ENCODE measurements at places on chromosomes 3 and 15. TPM values are rescaled to one million over a fixed set of nuclear protein-coding genes. Genes with fewer than 3 reads are reported as not detected.

- H3K36me3 ChIP-seq = no peaks in the 10 kb centered on the region
- H3K4me1 ChIP-seq = no peaks in the 10 kb centered on the region
- no peak overlapping the region for H3K27ac ChIP-seq
- H3K27me3 ChIP-seq = no peaks in the 10 kb centered on the region
Measured at GRCh38 chr3:51057121-51057520, 328.0 kb upstream of the MANF start.

DNA sequence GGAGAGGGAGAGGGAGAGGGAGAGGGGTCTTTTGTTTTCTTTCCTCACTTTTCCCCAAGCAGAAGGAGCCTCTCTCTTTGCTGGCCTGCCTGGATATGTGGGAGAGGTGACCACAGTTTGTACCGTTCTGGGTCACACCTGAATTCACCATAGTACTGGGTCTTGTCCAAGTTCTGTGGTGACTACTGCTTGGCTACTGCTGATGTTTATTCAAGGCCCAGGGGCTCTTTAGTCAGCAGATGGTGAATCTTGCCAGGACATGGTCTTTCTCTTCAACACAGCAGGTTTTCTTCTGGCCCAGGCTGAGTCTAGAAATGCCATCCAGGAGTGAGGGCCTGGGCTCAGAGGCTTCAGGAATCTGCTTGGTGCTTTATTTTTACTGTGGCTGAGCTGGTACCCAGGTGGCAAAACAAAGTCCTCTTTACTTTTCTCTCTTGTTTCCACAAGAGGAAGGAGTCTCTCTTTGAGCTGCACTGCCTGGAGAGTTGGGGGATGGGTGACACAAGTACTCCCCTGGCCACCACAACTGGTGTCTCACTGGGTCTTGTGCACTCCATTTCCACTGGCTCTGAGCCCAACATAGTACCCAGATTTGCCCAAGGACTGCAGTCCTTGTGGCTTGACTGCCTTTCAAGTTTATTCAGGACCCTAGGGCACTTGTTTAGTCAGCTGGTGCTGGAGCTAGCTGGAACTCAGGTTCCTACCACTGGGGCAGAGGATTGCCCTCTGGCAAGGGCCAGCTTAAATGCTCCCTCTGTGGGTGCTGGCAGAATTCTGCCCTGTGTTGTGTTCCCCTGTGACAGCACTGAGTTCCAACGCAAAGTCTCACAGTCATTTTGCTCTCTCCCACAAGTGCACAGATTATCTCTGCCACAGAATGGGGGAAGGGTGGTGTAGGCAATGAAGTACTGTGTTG is 16.8 kb upstream of the CCNDBP1 start:
- no peaks in the 10 kb centered on the region for H3K4me1 ChIP-seq
- H3K36me3 ChIP-seq = peaks cover 25% of the 10 kb centered on the region
- no peak overlapping the region for H3K4me3 ChIP-seq
- H3K27me3 ChIP-seq = no peaks in the 10 kb centered on the region
- no peak overlapping the region for H3K27ac ChIP-seq

DNA sequence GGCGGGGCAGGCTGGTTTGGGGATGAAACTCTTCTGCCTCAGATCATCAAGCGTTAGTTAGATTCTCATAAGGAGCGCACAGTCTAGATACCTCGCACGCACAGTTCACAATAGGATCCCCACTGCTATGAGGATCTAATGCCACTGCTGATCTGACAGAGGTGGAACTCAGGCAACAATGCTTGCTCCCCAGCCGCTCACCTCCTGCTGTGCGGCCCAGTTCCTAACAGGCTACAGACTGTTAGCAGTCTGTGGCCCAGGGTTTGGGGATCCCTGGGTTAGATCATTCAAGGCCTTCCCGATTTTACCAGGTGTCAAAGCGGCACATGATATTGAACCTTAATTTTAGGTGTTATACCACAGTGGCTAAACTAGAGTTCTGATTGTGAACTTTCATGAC is 232.8 kb downstream of the UBE2E2 start:
- no peak overlapping the region for H3K4me3 ChIP-seq
- H3K27me3 ChIP-seq = no peaks in the 10 kb centered on the region
- no peaks in the 10 kb centered on the region for H3K36me3 ChIP-seq
- DNase-seq = no peak
- peaks cover 7% of the 10 kb centered on the region for H3K4me1 ChIP-seq

GRCh38 chr3:196650740-196651311 is 11.3 kb downstream of the NRROS start:
- DNase-seq = no peak
- H3K4me3 ChIP-seq = no peak overlapping the region
- H3K4me1 ChIP-seq = peaks cover 2% of the 10 kb centered on the region
- H3K27ac ChIP-seq = no peak overlapping the region
- no peaks in the 10 kb centered on the region for H3K27me3 ChIP-seq
- peaks cover 5% of the 10 kb centered on the region for H3K36me3 ChIP-seq

DNA sequence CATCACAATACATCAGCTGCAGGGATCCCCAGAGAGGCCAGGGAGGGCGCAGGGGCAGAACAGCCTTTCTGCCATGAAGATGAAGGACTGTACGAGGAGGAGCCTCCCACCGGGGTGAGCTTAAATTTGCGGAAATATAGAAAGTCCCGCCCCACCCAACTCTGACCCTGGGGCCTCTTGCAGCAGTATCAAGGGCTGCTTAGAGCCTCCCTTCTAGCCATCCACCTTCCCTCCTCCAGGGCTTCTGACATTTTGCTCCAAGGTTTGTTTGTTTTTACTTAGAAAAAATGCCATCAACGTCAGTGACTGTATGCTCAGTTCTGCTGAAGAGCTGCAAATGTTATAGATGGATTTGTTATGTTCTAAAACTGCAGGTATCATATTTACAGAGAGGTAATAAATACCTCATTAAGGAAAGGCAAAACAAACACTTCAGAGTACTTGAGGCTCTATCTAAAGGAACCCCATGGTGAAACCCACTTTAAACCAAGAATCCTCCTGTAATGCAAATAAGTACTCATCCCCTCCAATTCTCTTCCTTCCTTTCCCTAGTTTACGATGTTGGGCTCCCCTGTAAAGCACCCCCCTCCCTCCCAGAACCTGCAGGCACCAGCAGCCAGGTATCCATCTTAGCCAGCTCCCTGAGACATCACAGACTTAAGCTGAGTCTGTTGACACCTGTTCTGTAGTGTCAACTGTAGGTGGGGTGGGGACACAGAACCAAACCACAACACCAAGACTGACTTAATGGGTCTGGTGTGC is 30.5 kb downstream of the RFTN1 start:
- peaks cover 11% of the 10 kb centered on the region for H3K36me3 ChIP-seq
- H3K4me1 ChIP-seq = peaks cover 33% of the 10 kb centered on the region
- H3K27ac ChIP-seq = peak overlapping the region; percentile 76
- DNase-seq = peak; percentile 44
- H3K4me3 ChIP-seq = no peak overlapping the region

GRCh38 chr15:77187751-77188464 is 117.0 kb upstream of the TSPAN3 start:
- no peak for DNase-seq
- no peaks in the 10 kb centered on the region for H3K36me3 ChIP-seq
- no peak overlapping the region for H3K4me3 ChIP-seq
- no peak overlapping the region for H3K27ac ChIP-seq

DNA sequence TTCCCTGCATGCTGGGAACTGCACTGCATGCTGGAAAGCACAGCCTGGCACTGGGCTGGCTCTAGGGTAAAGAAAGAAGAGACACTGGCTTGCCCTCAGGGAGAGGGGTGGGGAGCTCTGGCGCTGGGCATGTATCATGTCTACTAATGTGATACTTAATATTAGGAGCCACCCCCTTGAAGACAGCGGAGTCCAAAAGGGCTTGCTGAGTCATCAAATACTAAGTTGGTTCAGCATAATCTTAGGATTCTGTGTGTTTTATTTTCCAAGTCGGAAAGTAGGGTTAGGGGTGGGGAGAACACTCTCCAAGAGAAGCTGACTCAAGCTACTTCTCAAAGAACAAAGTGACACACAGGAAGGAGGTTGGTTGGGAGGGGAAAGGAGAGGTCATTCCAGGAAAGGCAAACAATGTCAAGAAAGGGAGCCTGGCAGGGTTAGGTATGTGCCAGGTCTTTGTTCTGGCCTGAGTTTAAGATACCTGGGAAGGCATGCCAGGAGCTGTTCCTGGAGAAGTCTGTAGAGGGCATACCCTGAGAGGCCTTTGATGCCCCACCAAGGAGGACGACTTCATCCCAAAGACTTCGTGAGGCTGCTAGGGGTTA is 237.8 kb upstream of the NR2E3 start:
- no peak for DNase-seq
- H3K4me1 ChIP-seq = no peaks in the 10 kb centered on the region
- H3K4me3 ChIP-seq = no peak overlapping the region
- no peak overlapping the region for H3K27ac ChIP-seq
- no peaks in the 10 kb centered on the region for H3K36me3 ChIP-seq
- H3K27me3 ChIP-seq = no peaks in the 10 kb centered on the region

DNA sequence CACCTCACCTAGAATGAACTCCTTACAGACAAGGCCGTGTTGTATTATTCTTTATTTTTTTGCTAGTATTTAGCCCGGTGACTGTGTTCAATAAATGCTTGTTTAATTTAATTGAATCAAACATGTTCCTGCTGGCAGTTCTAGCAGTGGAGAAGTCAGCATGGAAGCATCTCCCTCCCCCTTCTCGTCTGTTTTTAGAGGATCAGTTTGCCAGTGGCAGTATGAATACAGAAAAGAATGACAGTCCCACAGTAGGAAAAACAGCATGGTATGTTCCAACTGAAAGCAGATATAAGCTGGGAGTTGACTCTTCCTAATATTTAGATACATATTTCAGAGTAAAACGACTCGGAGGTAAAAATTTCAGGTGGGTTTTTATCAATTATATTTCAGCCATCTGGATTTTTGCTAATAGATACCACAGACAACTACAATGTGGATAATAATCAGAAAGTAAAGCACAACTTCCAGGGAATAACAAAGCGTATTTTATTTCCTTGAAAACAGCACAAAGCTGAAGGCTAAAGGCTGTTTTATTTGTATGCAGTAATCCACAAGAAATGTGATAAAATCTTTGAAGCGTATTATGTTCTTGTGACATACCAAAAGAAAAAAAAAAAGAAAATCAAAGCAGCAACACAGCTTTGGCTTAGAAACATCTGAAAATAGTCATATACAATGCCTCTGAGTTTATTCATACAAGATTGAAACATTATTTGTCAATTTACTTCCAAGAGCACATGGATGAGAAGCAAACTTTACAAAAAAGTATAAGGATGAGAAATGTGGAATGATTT is 244.5 kb upstream of the KCNMB2 start:
- H3K4me1 ChIP-seq = no peaks in the 10 kb centered on the region
- no peaks in the 10 kb centered on the region for H3K27me3 ChIP-seq
- no peak overlapping the region for H3K27ac ChIP-seq

DNA sequence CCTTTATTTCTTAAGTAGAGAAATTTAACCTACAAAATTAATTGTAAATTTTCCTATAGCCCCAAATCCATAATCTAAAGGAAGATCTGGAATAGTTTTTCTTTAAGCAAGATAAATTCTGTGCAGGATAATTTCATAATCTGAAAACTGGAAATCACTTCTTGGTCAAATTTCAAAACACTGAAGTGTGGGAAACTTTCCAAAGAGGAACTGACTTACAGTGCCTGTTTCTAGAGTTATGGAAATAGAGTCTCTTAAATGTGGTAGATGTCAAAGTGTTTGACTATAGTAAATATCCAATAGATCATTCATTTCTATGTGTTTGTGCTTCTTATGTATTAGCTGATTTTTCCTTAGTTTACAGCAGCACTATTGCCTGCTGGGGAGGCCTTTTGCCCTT is 1.6 kb upstream of the P2RY13 start:
- H3K4me1 ChIP-seq = no peaks in the 10 kb centered on the region
- DNase-seq = no peak
- no peak overlapping the region for H3K27ac ChIP-seq

GRCh38 chr3:126147932-126148683 is 32.3 kb downstream of the ALDH1L1 start:
- no peaks in the 10 kb centered on the region for H3K4me1 ChIP-seq
- no peak for DNase-seq
- H3K27me3 ChIP-seq = peaks cover 3% of the 10 kb centered on the region
- no peak overlapping the region for H3K27ac ChIP-seq
- H3K36me3 ChIP-seq = no peaks in the 10 kb centered on the region

DNA sequence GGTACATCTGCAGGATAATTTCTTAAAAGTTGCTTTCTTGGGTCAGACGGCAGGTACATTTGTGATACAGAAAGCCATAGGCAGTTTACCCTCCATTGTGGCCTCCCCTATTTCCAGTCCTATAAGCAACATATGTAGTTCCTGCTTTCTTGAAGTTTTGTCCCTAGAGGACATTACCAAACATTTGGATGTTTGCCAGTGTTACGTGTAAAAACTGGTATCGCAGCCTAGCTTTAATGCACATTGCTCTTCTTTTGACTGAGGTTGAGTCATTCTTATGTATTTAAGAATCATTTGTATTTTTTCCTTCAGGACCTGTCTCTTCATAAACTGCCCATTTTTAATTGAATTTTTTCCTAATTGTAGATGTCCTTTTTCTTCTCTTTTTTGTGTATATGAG is 114.3 kb downstream of the DIPK2A start:
- no peak for DNase-seq
- H3K27me3 ChIP-seq = no peaks in the 10 kb centered on the region
- no peaks in the 10 kb centered on the region for H3K36me3 ChIP-seq
- H3K27ac ChIP-seq = no peak overlapping the region
- no peaks in the 10 kb centered on the region for H3K4me1 ChIP-seq

DNA sequence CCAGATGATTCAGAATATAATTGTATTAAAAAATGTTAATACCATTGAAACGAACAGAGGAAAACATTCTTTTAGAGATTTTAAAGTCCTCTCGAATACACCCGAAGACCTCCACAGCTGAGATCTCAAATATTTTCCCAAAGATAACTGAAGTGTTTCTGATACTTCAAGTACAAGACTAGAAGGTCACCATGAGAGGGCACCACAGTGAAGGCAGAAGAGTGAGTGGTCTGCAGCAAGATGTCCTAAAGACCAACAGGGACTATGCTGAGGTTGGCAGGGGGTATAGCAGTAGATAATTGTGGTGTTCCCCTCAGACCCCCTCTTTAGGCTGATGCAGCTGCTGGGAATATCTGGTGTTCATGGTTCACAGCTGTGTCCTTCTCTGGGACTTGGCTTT is 156.5 kb downstream of the PDCD6IP start:
- H3K27me3 ChIP-seq = no peaks in the 10 kb centered on the region
- no peaks in the 10 kb centered on the region for H3K4me1 ChIP-seq
- no peak overlapping the region for H3K4me3 ChIP-seq
- DNase-seq = no peak
- H3K36me3 ChIP-seq = no peaks in the 10 kb centered on the region
- no peak overlapping the region for H3K27ac ChIP-seq

DNA sequence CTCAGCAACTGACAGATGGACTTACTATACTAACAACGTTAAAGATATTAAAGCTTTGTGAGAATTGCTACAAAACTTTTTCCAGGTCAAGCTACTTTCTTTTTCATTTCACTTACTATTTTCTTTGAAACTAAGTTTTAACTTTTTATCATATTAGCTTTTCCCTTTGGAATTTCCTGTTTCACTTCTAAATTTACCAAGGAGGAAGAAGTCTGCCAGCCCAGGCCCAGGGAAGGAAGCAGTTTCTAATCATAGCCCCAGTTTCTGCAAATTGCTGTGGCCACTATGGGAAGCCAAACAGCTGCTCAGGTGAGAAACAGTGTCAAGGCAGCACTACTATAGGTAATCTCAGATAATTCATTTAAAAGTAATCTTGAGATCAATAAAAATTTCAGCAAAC is 18.4 kb downstream of the CYFIP1 start:
- no peak for DNase-seq
- no peaks in the 10 kb centered on the region for H3K4me1 ChIP-seq
- no peak overlapping the region for H3K4me3 ChIP-seq
- H3K27me3 ChIP-seq = no peaks in the 10 kb centered on the region
- no peaks in the 10 kb centered on the region for H3K36me3 ChIP-seq

- no peaks in the 10 kb centered on the region for H3K36me3 ChIP-seq
- no peak for DNase-seq
- no peaks in the 10 kb centered on the region for H3K27me3 ChIP-seq
Measured at GRCh38 chr15:48954538-48954937, 9.2 kb downstream of the SHC4 start.

Gene SCN5A
- total RNA-seq = 0.12 TPM

Gene VIPR1
- 76.1 TPM for total RNA-seq

Gene GOLGA6A
- 0.37 TPM for total RNA-seq

Gene PTPRG
- total RNA-seq = not detected

Gene MYL3
- not detected for total RNA-seq

All from T-cell (primary cell).